Activated naive CD4-positive, alpha-beta T cell treated with anti-CD3 and anti-CD28 coated beads, Interleukin-2, amount 50 U/mL, for 16 hours (primary cell): ENCODE measurements at places on chromosomes 2 and 18.
A peak's percentile ranks its signal among the peaks of the same experiment; 100 is the strongest.

DNA sequence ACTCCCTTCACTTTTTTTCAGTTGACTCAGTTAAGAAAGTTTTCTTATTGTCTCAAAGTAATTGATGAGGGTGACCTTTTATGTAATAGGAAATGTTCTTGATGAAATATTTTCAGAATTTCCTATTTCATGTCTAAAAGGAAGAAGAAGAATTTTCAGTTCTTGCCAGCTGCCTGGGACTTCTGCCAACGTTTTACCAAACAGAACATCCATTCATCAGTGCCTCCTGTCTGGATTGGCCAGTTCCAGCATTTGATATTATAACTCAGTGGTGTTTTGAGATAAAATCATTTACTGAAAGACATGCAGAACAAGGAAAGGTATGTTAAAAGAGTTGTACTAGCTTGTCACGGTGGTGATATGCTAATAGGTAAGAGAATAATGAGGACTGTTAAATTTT lies 104.7 kb upstream of the MYO3B start:
- DNase-seq: no peak

- DNase-seq: peak; percentile 32
Measured at GRCh38 chr2:230956827-230957755, 32.0 kb upstream of the GPR55 start.

DNA sequence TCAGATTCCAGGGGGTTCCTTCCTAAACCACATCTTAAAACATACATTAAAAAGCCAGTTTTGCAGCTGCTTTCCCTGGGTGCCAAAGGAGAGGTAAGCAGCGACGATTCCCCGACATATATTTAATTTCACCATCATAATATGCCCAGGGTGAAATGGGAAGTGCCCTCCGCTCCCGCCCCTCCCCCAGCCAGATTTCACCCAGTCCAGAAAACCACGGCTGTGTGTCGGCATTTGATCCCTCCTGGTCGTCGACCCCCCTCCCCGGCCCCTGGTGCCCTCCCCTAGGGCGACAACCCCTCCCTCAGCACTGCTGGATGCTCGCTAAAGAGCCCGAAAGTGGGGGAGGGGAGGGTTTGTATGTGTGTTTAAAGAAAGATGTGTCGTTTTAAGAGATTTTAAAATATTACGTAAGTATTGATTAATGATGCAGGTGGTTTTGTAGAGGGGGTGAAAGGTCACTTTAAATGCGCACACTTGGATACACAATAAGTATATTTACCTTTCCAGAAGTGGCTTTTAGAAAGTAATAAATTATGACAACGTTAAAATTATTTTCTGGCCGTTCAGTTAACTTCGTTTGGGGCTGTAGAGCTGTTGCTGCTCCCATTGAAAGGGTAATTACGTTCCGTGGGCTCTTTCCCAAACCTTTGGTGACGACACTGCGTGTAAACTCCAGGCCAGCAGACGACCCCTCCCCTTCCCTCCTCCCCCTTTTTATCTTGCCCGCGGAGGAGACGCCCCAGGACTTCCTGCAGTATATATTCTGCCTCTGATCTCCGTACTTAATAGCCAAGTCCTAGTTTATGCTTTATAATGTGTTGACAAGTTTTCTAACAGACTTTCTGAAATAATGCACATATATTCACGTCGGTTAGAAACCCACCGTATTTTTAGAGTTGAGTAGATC lies 3.4 kb upstream of the BCL11A start:
- no peak for DNase-seq

- DNase-seq: no peak
Measured at GRCh38 chr2:233996000-233996399, 54.5 kb upstream of the SPP2 start.

DNA sequence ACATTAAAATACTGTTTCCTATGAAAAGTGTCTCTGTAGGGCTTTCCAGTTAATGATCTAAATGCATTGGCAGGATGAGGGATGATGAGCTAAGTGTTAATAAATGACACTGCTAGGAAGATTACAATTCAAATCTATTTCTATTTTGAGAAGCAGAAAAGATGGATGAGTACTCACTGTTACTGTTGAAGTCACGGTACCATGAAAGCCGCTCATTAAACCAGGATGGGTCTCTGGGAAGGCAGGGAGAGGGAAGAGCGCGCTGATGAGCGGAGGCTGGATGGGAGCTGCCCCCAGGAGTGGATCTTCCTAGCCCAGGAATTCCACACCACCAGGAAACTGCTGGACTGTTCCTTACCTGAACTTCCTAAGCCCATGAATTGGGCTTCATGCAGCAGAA lies 27.1 kb upstream of the TXNDC2 start:
- DNase-seq: no peak

DNA sequence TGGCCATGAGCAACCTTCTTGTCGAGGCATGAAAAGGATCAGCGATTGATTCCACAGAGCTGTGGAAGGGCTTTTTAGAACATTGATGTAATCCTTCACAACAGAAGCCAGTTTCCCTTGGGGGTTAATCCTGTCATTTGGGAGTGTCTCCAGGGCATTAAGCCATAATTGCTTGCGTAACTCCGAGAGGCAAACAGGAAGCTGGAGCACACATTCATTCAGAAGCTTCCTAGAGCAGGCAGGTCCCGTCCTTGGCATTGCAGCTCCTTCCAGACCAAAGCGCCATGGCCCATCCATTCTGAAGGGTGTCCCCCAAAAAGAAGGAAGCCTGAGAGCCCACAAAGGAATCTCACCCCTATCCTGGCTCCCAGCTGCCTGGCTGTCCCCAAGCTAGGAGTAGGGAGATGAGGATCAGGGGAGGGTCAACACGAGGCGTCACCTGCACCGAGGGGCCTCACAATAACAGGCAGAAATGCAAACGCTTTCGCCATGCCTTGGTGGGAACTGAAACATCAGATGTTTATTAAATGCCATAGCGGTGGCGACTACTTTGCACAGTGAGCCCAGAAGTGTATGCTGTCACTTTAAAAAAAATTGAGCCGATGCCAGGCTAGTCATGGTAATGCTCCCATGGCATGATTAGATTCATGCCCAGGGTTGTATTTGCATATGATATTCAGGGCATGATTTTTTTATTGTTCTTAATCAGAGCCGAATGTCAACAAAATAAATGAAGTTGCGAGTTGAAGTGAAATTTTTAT lies 339.4 kb downstream of the BCL11A start:
- DNase-seq: no peak

- DNase-seq: no peak
Measured at GRCh38 chr18:35106013-35106844, 65.0 kb downstream of the MAPRE2 start.

DNA sequence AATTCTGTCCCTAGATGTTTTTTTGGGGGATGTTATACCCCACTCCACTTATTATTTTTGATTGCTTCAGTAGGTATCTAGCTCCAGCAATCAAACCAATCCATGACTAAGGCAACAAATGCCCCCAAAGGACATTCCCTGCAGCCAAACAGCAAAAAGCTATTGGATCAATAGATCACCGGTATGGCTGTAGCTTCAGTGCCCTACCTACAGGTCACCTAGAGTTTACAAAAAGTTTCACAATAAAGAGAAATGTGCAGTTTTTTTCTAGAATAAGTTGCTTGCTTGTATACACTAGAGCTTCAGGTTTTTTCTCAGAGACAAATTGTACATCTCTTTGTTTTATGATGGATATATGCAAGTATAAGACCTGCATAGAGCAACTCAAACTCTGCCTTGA lies 27.7 kb downstream of the PDE11A start:
- no peak for DNase-seq

- no peak for DNase-seq
Measured at GRCh38 chr2:232412986-232413385, 6.3 kb downstream of the ALPG start.
